ENCODE measurements at places on chromosomes 11 and 22. TPM values are rescaled to one million over a fixed set of nuclear protein-coding genes. Genes with fewer than 3 reads are reported as not detected.

DNA sequence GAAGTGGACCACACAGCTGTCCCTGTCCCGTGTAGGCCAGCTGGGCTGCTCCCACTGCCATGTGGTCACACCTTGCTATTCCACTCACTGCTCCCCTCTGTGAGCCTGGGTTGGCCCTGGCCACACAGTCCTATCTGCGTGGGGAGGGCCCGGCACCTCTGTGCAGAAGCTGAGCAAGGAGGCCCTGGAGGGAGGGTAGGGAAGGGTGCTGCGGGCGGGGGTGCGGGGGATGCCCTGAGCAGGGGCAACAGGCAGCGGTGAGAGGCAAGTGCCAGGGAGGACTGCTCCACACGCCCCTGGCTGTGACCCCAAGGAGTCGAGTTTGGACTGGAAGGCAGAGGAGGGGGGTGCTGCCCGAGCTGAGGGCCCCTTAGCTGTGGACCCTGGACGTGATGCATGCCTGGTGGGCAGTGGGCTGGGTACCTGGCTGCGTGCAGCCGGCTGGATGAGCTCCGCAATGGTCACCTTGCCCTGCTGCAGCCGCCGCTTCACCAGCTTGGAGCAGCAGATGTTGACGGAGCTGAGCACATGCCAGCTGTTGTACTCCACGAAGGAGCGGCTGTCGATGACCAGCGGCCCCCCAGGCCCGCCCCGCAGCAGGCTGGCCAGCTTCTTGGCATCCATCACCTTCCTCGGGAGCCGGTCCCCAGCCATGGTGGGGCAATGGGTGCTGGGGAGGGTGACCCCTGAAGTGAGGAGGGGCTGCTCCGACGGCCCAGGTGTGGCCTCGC lies 6.7 kb downstream of the DUSP8 start:
- no peak for DNase-seq

DNA sequence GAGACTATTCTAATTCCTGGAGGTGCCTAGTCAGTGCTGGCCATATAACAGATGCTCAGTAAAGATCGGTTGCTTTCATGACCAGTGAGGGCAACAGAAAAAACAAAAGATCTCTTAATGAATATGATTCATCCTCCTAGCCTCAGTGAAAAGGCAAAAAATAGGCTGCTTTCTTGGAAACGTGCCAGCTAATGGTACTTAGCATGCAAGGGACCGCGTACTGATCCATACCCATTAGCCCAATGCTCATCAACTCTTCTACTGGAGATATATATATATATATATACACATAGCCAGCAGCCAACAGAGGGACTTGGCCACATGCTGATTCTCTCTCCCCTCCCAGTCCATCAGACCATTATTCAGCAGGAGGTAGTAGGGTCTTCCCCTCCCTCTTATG lies 320.4 kb downstream of the KIRREL3 start:
- no peak for DNase-seq

DNA sequence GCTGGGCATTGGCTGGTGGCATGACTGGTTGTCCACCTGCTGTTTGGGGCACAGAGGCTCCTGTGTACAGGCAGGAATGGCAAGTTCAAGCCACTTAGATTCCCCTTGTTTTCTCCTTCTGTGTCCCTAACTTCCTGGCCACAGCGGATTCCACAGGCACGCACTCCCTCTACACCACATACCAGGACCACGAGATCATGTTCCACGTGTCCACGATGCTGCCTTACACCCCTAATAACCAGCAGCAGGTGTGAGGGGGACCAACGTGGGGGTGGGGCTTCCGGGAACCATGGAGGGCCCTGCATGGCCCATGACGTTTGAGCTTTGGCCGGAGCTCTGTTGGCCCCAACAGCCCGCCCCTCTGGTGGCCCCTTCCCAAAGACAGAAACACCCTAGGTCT lies 7.8 kb downstream of the SIPA1 start:
- peak; percentile 31 for DNase-seq

DNA sequence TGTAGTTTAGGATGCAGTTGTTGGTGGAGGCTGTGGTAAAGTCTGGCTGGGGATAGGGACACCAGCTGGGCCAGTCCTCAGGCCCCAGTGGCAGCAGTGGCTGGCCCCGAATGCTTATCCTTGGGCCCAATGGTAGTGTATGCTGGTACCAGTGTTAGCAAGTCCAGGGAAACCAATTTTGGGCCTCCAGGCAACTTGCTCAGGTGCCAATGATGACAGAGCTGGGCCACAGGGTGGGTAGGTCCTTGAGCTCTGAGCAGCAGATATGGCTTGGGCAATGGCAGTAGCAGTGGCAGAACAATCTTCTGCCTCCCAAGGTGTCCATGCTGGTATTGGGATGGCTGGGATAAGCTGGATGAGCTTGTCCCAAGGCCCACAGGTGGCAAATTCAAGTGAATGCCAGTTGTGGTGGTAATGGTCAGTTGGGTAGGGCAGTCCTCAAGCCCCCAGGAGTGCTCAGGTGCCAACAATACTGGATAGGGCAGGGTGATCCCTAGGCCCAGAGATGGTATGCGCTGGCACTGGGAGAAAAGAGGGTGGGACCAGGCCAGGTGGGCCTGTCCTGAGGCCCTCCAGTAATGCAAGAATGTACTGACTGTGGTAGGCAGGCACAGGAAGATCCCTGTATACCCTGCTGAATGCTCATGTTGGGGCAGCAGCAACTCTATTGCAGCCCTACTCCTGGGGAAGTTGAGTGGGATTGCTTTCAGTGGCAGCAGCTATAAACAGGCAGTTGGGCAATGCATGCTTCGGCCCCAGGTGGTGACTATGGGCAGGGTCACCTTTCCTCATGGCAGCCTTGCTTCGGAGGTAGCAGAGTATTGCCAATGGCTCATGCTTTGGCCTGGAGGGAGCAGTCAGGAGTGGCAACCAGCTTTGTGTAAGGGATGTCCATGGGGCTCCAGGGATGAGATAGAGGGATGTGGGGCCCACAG lies 54.7 kb downstream of the KCNQ1OT1 start:
- DNase-seq: no peak

DNA sequence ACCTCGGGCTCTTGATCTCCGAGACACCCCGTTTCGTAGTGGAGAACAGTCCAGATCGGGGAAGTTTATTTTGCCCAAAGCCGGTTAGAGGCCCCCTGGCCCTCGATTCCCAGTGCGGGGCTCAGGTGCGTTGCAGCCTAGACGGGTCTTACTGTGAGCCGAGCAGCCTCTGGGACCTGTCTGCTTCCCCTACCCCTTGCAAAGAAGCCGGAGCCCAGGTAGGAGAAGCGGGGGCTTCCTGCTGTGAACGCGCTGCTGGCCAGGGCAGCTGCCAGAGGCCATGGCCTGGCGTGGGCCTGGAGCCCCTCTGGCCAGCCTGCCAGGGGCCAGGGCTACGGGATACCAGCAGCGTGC lies 621 bp downstream of the TSPO start:
- DNase-seq: no peak

GRCh38 chr11:61832754-61833153 lies 4.7 kb downstream of the FADS2 start:
- DNase-seq: no peak

GRCh38 chr11:61850687-61851086 lies 22.6 kb downstream of the FADS2 start:
- DNase-seq: no peak

DNA sequence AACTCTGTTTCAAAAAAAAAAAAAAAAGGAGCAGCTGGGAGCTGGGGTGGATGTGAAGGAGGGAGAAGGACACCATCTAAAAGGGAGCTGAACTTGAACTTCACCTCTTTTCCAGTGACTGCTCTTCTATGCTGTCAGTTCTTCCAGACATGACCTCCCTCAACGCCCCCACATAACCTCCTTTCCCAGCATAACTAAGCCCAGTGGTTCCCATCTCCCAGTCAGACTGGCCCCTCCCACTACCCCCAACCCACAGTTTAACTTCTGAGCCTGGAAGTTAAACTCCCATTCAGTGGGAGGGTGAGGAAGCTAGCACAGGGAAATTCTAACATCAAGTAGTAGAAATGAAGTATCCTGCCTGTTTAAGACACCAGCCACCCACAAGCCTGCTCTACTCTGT lies 1.8 kb downstream of the ARHGAP1 start:
- DNase-seq: peak; percentile 46

DNA sequence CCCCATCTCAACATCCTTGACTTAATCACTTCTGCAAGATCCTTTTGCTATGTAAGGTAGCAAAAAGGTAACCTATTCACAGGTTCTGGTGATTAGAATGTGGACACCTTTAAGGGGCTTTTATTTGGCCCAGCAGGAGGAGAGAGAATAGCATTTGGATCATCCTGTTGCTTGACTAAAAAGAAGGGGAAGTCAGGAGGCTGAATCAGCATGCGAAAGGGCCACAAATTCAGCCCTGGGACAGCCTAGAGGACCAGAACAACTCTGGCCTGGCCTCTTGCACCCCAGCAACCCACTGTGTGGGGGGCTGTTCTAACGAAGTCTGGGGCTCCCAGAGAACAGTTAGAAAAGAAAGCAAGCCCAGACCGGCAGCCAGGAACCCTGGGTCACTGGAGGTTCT lies 3.2 kb upstream of the HMOX1 start:
- DNase-seq: no peak

GRCh38 chr11:67484847-67485311 lies 2.1 kb downstream of the AIP start:
- DNase-seq: no peak

GRCh38 chr11:116071241-116071640 lies 567.0 kb upstream of the CADM1 start:
- DNase-seq: no peak

- no peak for DNase-seq
Observed at GRCh38 chr22:39946126-39946502, 14.1 kb upstream of the TMA7B start.

DNA sequence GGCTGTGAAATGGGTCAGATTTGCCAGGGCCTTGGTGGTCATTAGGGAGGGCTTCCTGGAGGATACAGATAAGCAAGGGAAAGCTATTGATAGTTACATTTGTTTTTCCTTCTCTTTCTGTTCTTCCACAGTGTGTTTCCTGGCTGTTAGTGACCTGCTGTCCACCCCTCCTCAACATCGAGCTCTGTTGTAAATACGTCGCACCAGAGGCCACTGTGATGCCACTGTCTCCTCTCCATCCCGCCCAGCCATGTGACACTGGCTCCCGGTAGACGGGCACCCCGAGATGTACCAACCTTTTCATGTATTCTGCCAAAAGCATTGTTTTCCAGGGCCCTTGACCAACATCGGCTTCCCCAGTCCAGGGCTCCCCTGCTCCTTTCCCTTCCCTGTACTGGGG lies 58.1 kb downstream of the P4HA3 start:
- DNase-seq: no peak

- DNase-seq: no peak
Observed at GRCh38 chr11:125020342-125020741, 42.8 kb upstream of the SLC37A2 start.

- DNase-seq: no peak
Observed at GRCh38 chr22:29172216-29172615, 33.5 kb upstream of the EMID1 start.

GRCh38 chr11:29260939-29261705 lies 755.7 kb downstream of the KCNA4 start:
- DNase-seq: peak; percentile 94

DNA sequence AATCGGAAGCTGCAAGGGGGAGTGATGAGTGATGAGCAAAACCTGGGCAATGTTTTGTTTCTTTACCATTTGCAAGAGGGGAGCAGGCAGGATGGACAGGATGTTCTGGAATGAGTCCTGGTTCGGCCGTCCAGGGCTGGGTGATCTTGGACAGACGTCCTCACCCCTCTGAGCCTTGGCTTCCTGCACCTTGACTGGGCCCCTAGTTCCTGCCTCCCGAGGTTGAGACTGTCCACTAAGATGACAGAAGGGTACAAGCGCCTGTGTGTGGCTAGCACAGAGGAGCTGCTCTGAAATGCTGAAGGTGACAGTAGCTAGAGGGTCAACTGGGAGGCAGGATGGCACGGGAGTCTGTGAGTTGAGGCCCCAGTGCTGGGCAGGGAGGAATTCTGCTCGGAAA lies 306.2 kb downstream of the MN1 start:
- DNase-seq: no peak

DNA sequence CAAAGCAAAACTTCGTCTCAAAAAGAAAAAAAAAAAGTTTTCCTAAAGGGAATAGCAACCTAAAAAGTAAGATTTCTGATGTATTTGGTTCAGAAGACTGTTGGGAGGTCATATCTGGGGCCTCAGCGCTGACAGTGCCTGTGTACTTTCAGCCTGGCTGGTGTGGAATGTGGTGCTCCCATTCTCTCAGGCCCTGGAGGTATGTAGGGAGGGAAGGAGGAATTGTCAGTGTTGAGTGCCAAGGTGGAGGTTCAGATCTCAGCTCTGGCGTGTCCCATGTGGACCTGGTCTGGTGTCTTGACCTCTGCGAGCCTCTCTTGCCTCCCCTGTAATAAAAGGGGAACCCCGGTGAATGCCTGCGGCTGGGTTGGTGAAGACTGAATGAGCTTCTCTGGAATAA lies 22.4 kb downstream of the PRR5 start:
- DNase-seq: no peak

- no peak for DNase-seq
Observed at GRCh38 chr11:68020575-68020974, 9.9 kb upstream of the NDUFS8 start.

GRCh38 chr22:30225220-30225927 lies 21.2 kb downstream of the LIF start:
- DNase-seq: peak; percentile 64

DNA sequence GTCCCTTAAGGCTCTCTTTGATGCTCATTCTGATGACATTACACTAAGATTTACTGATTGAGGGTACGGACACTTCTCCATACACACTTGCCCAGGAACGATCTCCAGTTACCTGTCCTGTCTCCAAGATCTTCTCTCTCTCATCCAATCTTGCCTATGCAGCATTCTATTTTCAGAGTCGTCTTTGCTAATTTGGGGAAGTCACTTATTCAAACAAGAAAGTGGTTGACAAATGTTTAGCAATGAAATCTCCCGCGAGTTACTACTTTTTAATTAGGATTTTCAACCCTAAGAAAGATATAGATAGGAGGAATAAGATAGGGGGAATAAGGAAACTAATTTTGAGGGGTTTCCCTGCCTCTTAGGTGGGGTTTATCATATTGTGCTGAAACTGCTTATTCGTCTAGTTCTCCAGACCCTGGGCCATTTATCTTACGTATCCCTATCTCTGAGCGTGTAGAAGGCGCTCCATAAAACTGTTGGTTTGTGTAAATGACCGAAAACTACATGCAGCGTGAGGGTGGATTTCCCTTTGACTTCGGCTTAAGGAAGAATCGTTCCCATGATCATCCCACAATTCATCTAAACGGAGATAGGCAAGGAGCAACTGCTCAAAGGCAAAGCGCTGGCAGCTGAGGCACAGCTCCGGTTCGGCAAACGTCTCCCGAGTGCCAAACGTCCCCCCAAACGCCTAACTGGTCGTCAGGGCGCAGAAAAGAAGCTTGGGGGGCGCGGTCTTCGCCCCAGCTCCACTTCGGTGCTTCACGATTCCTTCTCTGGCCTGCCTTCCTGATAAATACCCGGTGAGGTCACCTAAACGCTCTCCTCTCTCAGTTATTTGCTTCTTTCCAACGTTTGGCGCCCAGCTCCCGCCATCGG lies 804 bp downstream of the APIP start:
- peak; percentile 24 for DNase-seq

Gene OR52B6
- not detected for total RNA-seq

Gene RNASEH2C
- 21.5 TPM for total RNA-seq

Gene MMP7
- total RNA-seq: 2,825 TPM

Gene GGTLC3
- total RNA-seq: not detected

Gene APOL1
- total RNA-seq: 155 TPM

Gene KDM4E
- not detected for total RNA-seq

Gene WBP2NL
- total RNA-seq: 1.1 TPM

Gene MRPL11
- 52.4 TPM for total RNA-seq

Gene LINC01488
- not detected for total RNA-seq

Gene WNT7B
- total RNA-seq: 16.7 TPM

Gene DKK3
- total RNA-seq: 274 TPM
